ENCODE measurements at places on chromosomes 16 and 17. TPM values are rescaled to one million over a fixed set of nuclear protein-coding genes. Genes with fewer than 3 reads are reported as not detected.

GRCh38 chr17:58969156-58969555 lies 137.5 kb downstream of the TRIM37 start:
- no peak for DNase-seq
- no peak overlapping the region for H3K27ac ChIP-seq
- H3K4me1 ChIP-seq = no peaks in the 10 kb centered on the region
- H3K27me3 ChIP-seq = no peaks in the 10 kb centered on the region
- no peaks in the 10 kb centered on the region for H3K36me3 ChIP-seq

DNA sequence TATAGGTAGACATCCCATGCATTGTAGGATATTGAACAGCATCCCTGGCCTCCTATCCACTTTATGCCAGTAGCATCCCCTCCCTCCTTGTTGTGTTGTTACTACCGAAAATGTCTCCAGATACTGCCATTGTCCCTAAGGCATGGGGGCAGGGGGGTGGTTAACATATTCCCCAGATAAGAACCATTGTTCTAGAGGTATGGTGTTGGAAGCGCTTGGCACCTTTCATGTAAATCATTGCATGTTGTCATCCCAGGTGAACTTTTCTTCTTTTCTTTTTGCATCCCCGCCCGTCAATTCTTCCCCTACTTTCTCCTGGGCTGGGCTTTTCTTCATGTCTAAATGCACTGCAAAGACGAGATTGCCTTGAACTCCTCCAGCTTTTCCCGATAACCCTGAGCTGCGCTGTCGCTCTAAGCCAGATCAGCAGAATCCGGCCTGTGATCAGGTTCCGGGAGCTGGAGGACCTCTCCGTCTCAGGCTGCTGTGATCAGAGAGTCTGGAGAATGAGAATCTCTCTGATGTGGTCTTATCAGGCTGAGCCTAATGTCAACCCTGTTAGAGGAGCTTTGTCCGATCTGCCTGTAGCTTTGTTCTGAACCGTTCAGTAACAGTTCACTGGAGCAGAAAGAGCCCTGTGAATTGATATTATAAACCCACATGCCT lies 76.2 kb downstream of the RBFOX1 start:
- DNase-seq = no peak
- H3K36me3 ChIP-seq = no peaks in the 10 kb centered on the region
- H3K27me3 ChIP-seq = no peaks in the 10 kb centered on the region
- H3K27ac ChIP-seq = no peak overlapping the region

DNA sequence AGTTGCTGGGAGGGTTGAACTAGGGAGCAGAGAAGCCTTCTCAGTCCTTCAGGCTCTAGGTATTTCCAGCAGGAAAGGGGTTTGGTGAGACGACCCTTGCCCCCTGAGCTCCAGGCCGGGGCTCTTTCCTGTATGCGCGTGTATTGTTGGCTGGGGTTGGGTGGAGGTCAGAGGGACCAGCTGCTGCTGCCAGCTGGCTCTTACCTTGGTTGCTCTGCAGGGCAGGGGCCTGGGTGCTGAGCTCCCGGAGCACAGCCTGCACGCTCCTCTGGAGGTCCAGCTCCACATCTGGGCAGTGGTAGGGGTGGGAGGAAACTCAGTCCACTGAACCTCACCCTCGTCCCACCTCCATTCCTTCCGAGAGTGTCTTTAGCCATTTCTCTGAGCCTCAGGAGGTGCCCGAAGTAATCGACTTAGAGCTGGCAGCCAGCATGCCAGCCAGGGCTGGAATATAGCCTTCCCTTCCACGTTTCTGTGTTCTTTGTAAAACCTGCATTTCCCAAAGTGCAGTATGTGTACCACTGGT lies 28.0 kb downstream of the PIK3R6 start:
- DNase-seq = no peak

- DNase-seq = no peak
- H3K27me3 ChIP-seq = no peaks in the 10 kb centered on the region
- H3K4me3 ChIP-seq = no peak overlapping the region
Measured at GRCh38 chr16:88973007-88973410, 4.0 kb downstream of the CBFA2T3 start.

DNA sequence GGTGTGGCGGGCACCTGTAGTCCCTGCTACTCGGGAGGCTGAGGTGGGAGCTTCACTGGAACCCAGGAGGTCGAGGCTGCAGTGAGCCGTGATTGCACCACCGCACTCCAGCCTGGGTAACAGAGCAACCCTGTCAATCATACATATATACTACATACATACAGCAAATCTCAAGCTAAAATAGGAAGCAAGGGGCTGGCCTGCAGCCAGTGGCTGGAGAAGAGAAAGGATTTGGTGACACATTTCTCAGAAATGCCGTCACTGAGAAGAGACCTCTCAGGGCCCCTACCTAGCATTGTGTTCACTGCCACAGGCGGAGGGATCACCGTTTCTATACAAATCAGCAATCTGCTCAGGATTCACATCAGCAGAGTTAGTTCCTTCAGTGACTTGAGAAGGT lies 16.9 kb downstream of the NARF start:
- no peak for DNase-seq
- H3K36me3 ChIP-seq = no peaks in the 10 kb centered on the region
- no peaks in the 10 kb centered on the region for H3K27me3 ChIP-seq
- no peak overlapping the region for H3K4me3 ChIP-seq
- no peak overlapping the region for H3K27ac ChIP-seq

GRCh38 chr17:38579934-38580333 lies 25.8 kb downstream of the SRCIN1 start:
- H3K4me1 ChIP-seq = peaks cover 7% of the 10 kb centered on the region
- peak; percentile 66 for DNase-seq
- no peak overlapping the region for H3K4me3 ChIP-seq
- no peak overlapping the region for H3K27ac ChIP-seq

WSCD1 gene
- 12.9 TPM for total RNA-seq

DNA sequence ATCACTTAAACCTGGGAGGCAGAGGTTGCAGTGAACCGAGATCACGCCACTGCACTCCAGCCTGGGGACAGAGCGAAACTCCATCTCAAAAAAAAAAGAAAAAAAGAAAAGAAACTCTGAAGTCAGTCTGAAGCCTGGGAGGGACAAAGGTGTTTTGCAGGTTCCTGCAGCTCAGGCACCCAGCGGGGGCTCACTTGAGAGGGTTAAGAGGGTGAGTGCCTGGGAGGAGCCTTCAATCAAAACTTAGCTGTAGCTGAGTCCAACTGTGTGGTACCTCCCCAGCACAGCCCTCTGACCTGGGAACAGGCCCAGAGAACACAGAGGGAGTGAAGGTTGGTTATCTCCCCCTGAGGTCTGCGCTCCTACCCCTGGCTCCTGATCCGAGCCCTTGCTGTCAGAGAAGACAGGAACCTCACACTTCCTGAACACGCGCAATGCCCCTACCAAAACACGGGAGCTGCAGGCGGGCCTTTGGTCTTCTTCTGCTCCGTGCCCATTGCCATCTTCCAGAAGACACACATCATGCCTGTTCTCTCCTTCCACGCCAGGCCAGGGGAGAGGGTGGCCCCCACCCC lies 20.4 kb upstream of the ZC3H18 start:
- H3K27ac ChIP-seq = no peak overlapping the region
- H3K4me1 ChIP-seq = peaks cover 11% of the 10 kb centered on the region
- no peak overlapping the region for H3K4me3 ChIP-seq
- no peaks in the 10 kb centered on the region for H3K27me3 ChIP-seq
- DNase-seq = no peak

GRCh38 chr16:22336581-22336980 lies 37.8 kb downstream of the CDR2 start:
- no peaks in the 10 kb centered on the region for H3K36me3 ChIP-seq
- no peaks in the 10 kb centered on the region for H3K4me1 ChIP-seq
- DNase-seq = no peak
- H3K27me3 ChIP-seq = no peaks in the 10 kb centered on the region
- no peak overlapping the region for H3K4me3 ChIP-seq
- no peak overlapping the region for H3K27ac ChIP-seq

RAB37 gene
- 0.81 TPM for total RNA-seq

- no peaks in the 10 kb centered on the region for H3K27me3 ChIP-seq
- no peak overlapping the region for H3K27ac ChIP-seq
- H3K4me3 ChIP-seq = no peak overlapping the region
- H3K36me3 ChIP-seq = no peaks in the 10 kb centered on the region
Measured at GRCh38 chr16:21666772-21667171, 3.0 kb downstream of the OTOA start.

KLHL10 gene
- total RNA-seq = 31.8 TPM

DNA sequence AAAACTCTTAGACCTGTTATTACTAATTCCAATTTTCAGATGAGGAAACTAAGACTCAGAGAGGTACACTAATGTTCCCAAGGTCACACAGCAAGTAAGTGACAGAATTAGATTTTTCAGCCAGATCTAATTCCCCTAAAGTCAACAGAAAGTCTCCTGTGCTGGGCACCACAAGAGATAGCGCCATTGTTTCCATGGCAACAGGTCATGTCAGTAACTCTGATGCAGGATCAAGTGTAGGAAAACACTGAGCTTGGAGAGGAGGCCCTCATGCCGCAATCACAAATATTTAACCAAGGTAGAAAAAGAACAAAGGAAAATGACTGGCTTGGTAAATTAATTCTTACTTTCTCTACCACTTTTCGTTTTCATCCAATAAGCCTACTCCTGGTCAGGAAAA lies 166.0 kb upstream of the CDH13 start:
- no peaks in the 10 kb centered on the region for H3K4me1 ChIP-seq
- no peak for DNase-seq
- no peaks in the 10 kb centered on the region for H3K27me3 ChIP-seq
- H3K4me3 ChIP-seq = no peak overlapping the region

DNA sequence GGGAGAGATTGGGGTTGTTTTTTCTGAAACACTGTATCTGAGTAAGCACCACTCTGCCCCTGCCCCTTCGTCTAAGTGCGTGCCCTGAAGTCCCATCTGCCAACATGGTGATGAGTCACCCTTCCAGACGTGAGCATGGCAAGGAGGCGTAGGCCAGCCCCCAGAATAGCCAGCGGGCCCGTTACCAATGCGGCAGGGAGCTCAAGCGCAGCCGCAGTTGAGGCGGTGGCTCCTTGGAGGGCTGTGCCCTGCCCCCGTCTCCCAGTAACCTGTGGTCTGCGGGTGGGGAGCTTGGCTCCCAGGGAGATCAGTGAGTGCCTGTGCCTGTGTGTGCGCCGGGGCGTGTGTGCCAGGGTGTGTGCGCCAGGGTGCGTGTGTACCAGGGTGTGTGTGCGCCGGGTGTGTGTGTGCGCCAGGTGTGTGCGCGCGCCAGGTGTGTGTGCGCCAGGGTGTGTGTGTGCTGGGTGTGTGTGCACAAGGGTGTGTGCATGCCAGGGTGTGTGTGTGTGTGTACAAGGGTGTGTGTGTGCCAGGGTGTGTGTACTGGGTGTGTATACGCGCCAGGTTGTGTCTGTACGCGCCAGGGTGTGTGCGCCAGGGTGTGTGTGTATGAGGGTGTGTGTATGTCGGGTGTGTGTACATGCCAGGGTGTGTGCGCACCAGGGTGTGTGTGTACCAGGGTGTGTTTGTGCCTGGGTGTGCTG lies 98.6 kb upstream of the CHMP6 start:
- H3K27ac ChIP-seq = no peak overlapping the region
- H3K4me1 ChIP-seq = no peaks in the 10 kb centered on the region
- no peaks in the 10 kb centered on the region for H3K27me3 ChIP-seq
- no peak overlapping the region for H3K4me3 ChIP-seq
- DNase-seq = no peak

PRAC1 gene
- total RNA-seq = not detected

- H3K4me3 ChIP-seq = no peak overlapping the region
- no peak for DNase-seq
- H3K27me3 ChIP-seq = no peaks in the 10 kb centered on the region
- H3K36me3 ChIP-seq = no peaks in the 10 kb centered on the region
Measured at GRCh38 chr17:74373838-74374606, 6.7 kb downstream of the GPR142 start.

GRCh38 chr17:66287911-66288310 lies 14.5 kb upstream of the PRKCA start:
- H3K27me3 ChIP-seq = no peaks in the 10 kb centered on the region
- H3K4me3 ChIP-seq = no peak overlapping the region
- H3K36me3 ChIP-seq = no peaks in the 10 kb centered on the region
- no peak overlapping the region for H3K27ac ChIP-seq
- DNase-seq = no peak
